Kasumi-1 (cell line): ENCODE measurements at places on chromosomes 12 and 14.

- DNase-seq: no peak
Measured at GRCh38 chr12:113090740-113091139, 34.2 kb downstream of the DTX1 start.

DNA sequence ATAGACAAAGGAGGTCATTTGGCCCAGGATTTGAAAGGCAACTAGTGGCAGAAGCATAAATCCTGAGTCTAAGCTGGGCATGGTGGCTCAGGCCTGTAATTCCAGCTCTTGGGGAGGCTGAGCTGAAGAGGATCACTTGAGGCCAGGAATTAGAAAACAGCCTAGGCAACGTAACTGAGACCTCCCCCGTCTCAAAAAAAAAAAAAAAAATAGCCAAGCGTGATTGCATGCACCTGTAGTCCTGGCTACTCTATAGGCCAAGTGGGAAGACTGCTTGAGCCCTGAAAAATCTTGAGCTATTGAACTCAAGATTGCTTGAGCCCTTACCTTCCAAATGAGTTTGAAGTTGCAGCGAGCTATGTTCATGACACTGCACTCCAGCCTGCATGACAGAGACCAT is 7.8 kb downstream of the GON7 start:
- no peak for DNase-seq

DNA sequence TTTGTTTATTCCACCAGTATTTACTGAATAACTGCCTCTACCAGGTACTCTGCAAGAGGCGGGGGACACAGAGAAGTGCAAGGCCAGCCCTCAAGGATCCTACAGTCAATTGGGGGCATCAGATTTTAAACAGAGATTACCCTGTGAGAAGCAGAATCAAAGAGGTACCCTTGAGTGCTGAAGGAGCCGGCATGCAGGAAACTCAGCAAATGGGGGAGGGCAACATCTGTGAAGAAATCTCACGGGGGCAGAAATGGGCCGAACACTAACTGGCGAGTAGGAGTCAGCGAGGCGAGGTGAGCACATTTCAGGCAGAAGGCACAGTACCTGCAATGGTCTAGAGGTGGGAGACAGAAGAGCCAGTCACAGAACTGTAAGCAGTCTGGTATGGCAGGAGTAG is 9.0 kb downstream of the GALNT6 start:
- no peak for DNase-seq

DNA sequence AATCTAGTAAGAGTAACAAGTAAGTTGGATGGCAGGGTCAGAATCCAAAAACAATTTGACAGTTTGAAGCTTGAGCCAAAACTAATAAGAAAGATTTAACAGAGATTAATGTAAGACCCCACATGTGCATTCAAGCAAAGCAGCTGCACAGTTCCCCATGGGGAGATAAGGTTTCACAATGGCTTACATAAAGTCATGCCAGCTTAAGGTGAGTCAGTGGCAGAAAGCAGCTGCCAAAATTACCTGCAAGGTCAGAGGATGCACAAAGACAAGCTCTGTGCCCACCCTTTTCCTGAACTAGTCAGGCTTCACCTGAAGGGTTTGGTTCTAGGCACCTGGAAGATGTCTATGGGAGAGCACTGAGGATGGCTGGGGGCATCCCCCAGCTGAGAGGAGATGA is 36.6 kb upstream of the KRT77 start:
- DNase-seq: no peak

GRCh38 chr12:78586790-78587189 is 277.8 kb upstream of the SYT1 start:
- DNase-seq: no peak

GRCh38 chr14:61683108-61683507 is 12.2 kb upstream of the HIF1A start:
- DNase-seq: no peak

- DNase-seq: no peak
Measured at GRCh38 chr14:96482986-96483385, 19.2 kb upstream of the PAPOLA start.

DNA sequence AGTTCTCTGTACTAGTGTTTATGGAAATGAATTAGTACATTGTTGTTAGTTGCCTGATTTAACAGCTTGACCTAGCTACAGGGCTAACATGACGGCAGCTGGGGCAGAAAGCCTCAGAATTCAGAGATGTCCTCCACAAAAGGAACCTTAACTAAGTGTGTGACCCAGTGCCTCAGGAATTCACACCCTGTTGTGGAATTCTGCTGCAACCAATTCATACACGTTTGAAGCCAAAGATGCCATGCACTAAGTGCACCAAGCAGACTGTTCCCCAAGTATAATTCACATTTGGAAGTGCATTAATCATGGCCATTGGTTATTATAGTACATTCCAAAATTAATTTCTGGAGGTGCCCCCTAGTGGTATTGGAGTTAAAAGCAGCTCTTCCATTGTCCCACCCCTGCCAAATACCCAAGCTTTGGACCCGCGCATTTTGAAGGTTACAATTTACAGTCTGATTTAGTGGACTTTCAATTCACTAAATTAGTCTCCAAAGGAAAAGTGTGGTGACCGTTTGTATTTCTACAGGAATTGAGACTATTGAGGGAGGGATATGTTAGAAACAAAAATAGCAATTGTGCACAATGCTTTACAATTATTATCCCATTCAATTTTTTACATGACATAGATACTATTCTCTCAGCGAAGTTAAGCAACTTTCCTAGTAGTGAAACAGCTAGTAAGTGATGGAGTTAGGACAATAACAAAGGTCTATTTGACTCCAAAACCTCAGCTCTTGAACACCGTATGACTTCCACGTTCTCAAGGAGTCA is 85.9 kb downstream of the PAX9 start:
- no peak for DNase-seq

- DNase-seq: peak; percentile 51
Measured at GRCh38 chr14:78157494-78158437, 12.4 kb upstream of the NRXN3 start.

DNA sequence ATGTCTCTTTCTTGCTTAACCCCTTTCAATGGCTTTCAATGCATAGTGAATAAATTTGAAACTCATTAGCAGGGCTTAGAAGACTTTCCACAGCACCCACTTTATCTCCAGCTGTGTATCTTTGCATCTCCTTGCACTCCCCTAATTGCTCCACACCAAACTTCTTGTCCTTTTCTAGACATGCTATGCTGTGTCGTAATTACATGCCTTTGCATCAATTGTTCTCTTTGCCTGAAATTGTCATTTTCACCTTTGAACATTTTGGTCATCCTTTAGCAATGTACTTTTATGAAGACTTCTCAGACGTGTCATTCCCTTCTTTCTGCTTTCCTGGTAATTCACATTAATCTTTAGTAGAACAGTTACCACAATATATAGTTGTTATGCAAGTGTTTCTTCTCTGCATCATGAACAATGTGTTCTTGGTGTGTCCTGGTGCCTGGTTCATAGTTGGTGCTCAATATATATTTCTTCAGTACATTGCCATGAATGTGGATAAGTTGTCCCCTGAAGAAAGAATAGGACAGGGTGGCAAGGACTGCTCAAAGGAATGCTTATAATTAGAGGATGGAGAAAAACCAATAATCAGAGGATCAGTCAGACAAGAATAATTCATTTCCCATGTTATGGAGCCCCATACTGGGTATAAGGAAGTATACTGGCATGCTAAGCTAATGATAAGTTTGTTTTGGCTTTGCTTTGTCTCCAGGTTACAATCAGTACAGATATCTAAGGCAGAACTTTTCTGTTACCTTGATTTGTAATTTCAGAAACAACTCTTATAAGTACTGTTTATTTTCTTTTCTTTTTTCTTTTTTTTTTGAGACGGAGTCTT is 27.2 kb downstream of the ARF6 start:
- no peak for DNase-seq

DNA sequence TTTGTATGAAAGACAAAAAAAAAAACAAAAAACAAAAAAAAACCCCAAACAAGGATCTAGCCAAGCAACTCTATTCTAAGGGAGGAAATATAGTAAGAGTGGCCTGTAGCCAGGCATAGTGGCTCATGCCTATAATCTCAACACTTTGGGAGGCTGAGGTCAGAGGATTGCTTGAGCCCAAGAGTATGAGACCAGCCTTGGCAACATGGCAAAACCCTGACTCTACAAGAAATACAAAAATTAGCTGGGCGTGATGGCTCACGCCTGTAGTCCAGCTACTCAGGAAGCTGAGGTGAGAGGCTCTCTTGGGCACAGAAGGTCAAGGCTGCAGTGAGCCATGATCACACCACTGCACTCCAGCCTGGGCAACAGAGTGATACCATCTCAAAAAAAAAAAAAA is 47.9 kb downstream of the TMEM117 start:
- DNase-seq: no peak

DNA sequence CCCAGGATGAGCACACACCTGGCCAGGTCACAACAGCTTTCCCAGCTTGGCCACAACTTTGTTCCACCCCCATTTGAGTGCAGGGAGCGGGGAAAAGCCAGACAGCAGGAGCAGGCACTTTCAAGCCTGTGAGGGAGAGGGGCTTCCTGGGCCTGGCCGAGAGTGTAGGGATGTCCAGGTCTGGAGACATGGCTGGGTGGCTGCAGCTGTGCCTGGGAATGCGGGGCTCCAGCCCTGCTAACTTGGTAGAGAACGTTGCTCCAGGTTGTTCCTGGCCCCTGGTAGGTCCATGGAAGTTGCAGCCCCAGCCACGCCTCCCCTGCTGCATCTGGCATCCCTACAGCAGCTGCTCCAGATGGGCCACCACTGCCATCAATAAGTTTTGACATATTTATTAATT is 738.5 kb downstream of the SLC6A15 start:
- no peak for DNase-seq
